H9 (cell line): ENCODE measurements at places on chromosomes 3 and 15.

DNA sequence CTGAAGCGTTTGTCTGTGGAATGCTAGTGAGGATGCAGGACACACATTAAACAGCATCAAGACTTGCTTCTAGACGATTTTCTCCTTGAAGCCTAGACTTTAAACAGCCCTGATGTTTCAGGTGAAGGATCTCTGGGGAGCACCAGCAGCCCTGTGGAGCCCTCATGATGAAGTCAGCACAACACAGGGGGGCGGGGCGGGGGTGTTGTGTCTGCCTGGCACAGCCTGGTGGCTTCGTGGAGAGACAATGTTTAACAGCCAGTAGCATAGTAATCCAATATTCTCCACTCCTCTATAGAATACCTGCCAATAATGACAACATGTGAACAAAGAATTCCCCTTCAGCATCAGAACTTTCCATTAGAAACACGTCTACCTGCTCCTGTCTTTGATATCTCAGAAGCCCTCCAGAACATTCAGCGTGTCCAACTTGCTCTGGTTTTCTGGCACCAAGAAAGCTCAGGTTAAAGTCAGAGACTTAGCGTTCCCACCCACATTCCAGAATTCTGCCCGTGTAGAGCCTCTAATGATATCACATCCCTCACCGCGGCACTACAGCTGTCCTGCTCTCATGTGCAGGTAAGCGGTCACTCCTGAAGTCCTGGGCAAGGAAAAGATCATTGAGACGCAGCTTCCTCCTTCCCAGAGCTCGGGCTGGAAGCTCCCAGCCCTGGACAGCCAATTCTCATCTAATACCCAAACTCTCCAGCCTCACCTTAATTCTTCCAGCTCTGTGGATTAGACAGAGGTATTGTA lies 98.0 kb downstream of the ATP10A start:
- no peak for DNase-seq

DNA sequence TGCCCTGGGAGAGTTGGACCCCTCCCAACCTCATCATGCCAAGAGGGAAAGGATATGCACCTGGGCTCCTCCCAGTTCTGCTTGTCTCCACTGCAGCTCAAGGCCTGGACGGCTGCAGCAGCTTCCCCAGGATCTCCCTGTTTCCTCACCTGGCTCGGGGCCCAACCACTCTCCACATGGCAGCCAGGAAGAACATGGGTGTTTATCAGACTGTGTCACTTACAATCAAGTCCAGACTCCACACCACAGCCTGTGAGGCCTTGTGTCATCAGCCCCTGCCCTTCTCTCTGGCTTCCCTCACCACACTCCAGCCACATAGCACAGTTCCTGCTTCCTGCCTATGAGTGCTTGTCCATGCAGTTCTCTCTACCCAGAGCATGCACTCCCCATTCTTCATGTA lies 534.4 kb downstream of the EPHB1 start:
- no peak for DNase-seq

DNA sequence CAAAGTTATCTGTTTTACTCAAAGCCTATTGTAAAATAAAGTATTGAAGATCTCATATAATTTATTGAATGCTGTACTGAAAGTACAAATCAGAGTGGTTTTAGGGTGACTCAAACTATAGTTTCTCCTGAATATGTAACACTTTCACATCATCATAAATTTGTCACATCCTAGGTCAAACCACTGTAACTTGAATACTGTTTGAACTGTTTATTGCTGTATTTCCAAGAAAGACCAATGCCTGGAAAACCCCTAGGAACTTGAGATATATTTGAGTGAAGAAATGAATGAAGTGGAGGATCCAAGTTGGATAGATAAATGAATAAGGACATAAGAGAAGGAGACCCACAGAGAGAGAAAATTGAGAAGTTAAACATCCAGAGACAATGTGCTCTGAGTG lies 348.2 kb downstream of the GRM7 start:
- DNase-seq = no peak

DNA sequence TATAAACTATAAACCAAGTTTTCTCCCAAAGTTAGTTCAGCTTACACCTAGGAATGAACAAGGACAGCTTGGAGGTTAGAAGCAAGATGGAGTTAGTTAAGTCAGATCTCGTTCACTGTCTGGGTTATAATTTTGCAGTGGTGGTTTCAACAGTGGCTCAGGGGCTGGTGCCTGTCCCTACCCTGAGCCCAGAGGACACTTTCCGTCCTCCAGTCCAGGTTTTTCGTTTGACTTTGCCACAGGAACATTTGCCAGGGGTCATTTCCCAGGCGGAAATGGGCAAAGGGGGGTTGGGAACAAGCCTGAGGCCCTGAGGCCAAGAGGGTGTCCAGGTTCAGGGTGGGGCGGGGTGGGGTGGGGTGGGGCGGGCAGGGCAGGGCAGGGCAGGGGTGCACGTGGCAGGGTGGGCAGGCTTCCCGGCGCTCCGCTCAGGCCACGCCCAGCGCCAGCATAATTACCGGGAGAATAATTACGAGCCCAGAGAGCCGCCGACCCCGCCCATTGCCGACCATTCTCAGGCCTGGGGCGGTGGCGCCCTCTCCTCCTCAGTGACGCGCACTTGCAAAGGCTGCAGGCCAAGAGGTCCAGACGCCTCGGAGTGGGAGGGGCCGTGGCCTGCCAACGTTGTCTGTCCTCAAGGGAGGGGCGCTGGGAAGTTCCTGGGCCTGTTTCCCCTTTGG lies 70.4 kb downstream of the KLF13 start:
- DNase-seq = peak; percentile 98

- DNase-seq = no peak
Measured at GRCh38 chr15:57290187-57290586, 86.1 kb upstream of the CGNL1 start.

GRCh38 chr15:85618956-85619491 lies 175.7 kb downstream of the KLHL25 start:
- peak; percentile 56 for DNase-seq

- no peak for DNase-seq
Measured at GRCh38 chr3:33313331-33313730, 36.1 kb downstream of the FBXL2 start.

DNA sequence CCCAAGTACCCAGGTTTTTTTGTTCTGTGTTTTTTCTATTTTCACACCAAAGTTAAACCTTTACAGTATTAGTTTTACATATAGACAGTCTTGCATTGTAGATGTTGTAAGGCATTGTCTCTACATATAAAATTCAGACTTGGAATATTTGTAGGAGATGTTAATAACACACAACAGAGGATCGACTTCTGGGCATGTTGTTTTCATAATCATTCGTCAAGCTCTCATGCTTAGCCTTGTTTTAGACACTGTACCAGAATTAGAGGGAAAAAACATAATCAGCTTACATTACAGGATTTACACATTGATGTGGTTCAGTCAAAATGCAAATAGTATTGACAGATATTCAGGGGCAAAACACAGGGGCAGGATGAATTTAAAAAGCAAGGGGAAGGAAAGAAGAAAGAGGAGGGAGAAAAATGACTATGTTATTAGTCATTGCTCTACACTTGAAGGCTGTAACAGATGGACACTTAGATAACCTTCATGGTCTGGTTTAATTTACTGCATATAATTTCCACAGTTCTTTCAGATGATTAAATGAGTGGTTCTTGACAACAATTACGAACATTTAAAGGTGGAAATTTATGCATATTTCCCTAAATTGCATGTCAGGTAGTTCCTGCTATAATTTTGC lies 7.5 kb downstream of the CMSS1 start:
- no peak for DNase-seq

- DNase-seq = no peak
Measured at GRCh38 chr3:129398803-129399144, 29.7 kb downstream of the EFCAB12 start.

DNA sequence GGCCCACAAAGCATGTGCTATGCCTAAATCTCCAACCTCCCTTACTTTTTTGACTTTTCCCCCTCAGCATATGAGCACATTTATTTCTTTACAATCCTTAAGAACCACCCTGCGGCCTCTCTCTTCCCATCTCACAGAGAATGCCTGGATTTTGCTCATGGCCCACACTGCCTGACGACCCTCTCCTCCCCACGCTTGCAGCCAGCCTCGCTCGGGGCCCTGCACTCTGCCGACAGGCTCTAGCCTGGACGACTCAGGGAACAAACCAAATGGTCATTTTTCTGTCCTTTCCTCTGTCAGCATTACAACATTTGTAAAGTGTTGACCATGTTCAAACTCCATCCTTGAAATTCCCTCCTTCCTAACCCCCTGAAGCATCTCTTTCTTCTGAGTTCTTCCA lies 11.7 kb downstream of the HES1 start:
- DNase-seq = no peak

GRCh38 chr3:182568876-182569275 lies 224.4 kb upstream of the ATP11B start:
- DNase-seq = no peak

DNA sequence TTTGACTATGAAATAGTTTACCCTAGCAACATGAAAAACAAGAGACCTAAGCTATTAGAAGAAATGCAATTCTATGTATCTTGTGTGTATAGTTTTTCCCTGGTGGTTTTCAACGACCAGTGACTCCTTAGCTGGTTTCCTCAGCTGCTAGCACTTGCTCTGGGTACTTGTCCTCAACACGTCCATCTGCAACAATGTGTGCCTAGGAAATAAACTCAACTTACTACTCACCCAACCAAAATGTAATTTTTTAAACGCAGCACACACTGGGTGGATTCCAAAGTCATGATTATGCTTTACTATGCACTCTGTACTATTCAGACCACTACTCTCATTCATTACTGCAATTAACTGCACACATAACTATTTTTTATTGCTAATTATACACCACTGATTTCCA lies 31.0 kb downstream of the CPA3 start:
- no peak for DNase-seq

DNA sequence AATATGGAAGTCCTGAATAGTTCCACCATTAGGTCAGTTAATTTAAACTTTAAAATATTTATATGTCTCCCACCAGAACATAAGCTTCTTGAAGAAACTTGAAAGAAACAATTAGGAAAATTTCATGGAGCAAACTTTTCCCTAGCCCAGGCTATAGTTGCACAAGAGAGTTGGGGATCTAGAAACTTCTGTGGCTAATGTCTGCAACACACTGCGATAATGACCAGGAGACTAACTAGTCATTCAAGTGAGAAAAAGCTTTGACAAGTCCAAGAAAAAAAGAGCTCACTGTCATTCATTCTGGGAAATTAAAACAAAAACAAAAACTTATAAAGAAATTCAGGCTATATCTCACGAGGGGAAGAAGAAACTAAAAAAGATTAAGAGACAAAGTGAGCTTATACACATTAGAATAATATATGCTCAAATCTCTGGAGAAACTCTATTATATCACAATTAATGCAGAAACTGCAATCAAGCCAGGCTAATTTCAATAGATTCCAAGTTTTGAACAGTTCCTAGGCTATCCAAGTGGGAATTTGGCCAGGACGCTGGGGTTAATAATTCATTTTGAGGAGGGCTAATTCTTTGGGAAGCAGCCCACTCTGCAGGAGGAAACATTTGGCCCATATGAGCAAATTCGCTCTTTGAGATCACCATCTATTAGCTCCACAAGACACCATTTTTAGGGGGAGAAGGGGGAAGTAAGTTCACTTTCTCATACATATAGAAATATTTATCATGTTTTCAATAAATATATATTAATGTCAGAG lies 134.6 kb downstream of the MEIS2 start:
- no peak for DNase-seq

GRCh38 chr15:69857250-69857649 lies 240.5 kb downstream of the TLE3 start:
- no peak for DNase-seq

GRCh38 chr3:183377307-183377959 lies 51.0 kb downstream of the MCF2L2 start:
- no peak for DNase-seq

GRCh38 chr3:103459815-103460214 lies 1025.0 kb downstream of the ZPLD1 start:
- no peak for DNase-seq

DNA sequence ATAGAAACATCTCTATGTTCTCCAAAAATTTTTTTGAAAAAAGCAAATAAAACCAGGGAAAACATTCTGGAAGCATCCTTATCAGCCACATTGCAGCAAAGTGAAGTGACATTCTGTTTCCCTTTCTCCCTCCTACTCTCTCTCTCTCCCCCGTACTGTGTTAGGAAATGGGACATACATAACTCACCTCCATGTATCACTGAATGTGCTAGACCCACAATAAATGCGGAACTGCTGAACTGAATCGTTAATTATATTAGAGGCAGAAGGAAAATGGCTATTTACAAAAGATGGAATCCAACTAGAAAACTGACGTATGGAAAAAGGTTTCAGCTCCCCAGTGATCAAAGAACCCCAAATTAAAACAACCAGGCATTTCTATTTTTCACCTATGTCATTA lies 129.8 kb downstream of the MINAR1 start:
- DNase-seq = no peak
